ENCODE measurements at places on chromosomes 6 and 20.

GRCh38 chr6:26251354-26252076 lies 113.5 kb upstream of the BTN3A2 start:
- no peak for DNase-seq

- DNase-seq, result no peak
Observed at GRCh38 chr20:58486207-58486606, 29.0 kb downstream of the APCDD1L start.

DNA sequence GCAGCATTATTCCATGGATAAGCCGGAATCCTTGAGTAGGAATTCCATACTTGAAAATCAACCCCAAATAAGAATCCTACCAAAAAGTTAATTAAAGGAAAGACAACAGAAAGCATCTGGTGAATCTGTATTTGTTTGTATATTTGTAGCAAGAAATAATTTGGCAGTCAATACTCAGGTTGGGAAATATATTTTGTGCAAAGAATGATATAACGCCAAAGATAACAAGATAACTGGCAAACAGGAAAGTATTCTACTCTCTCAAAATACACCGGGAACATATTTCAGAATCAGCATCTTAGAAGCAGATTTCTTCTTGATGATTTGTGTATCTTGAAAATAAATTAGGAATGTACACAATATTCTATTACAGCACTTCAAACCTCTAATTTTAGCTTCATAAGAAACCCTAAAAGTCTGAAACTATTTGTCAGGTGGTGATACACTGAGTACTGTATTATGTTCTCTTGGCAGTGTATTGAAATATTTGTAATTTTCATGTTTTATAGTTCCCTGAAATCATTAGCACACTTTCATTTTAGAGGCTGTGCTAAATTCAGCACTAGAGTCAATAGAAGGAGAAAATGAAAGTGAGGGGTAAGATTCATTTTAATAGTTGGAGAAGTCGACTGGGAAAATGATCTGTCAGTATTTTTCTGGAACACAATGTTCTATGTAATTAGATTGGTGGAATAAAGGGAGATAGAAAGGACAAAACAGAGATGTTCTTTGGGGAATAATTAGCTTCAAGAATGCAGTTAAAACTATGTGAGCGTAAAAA lies 879.7 kb upstream of the GJE1 start:
- DNase-seq, result no peak

- peak; percentile 74 for DNase-seq
Observed at GRCh38 chr6:133991096-133991593, 38.1 kb downstream of the TBPL1 start.

DNA sequence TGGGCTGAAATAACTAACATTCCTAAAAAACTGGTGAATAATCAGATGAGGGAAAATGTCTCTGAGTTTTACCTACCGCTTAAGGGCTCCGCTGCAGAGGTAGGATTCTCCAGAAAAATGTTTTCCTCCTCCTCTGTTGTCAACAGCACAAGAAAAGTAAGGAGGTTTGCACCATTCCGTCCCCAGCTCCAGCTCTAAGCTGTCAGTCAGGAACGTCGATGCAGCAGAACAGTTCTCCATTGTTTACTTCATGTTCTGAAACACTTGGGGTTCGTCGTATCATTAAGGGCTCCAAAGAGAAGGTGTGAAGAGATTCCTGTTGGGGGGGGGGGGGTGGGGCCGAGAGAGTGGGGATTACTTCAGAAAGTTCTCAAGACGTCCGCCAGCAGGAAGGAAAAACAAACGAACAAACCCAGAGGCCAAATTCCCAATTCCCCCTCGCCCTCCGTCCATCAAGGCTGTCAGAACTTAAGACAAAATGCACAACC lies 734 bp downstream of the MMS22L start:
- no peak for DNase-seq

Measured in PC-9 (cell line).